NCI-H1694 treated with DMSO at 0.1 percent for 48 hours (cell line): ENCODE measurements at places on chromosomes 7 and 10.

- DNase-seq: no peak
Measured at GRCh38 chr10:106242301-106242700, 922.2 kb downstream of the SORCS1 start.

DNA sequence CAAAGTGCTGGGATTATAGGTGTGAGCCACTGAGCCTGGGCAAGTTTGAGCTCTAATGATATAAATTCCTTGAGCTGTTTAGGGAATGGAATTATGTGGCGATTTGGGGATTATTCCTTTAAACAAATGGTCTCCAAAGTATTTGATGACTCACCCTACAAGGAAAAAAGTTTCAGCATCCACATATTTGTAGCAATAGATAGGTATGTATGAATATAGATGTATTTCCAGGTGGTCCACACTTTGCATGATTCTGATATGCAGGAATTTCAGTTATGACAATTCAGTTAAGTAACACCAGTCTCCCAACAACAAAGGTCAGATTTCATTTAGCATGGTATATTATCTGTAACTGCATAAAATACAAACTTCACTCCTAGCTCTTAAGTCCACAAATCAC, 92.2 kb downstream of the ZNF248 start:
- no peak for DNase-seq

DNA sequence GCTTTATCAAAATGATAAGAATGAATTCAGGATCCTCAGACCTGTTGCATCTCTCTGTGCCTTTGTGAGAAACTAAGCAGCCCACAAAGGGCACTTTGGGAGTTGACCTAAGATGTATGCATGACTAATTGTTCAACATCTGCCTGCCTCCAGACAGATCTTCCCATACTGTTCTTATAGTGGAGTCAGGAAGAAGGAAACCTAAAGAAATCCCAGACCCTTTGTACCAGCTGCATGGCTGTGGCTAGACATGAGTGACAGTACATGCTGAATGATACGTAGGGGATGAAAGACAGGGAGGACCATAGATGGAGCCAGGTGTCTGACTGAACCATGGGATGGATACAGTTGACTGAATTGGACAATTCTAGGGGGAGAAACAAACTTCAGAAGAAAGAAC, 148.7 kb upstream of the PCGF5 start:
- DNase-seq: no peak

- DNase-seq: no peak
Measured at GRCh38 chr10:7194571-7194970, 216.3 kb downstream of the SFMBT2 start.

GRCh38 chr10:29119374-29119773, 169.5 kb upstream of the LYZL1 start:
- no peak for DNase-seq

DNA sequence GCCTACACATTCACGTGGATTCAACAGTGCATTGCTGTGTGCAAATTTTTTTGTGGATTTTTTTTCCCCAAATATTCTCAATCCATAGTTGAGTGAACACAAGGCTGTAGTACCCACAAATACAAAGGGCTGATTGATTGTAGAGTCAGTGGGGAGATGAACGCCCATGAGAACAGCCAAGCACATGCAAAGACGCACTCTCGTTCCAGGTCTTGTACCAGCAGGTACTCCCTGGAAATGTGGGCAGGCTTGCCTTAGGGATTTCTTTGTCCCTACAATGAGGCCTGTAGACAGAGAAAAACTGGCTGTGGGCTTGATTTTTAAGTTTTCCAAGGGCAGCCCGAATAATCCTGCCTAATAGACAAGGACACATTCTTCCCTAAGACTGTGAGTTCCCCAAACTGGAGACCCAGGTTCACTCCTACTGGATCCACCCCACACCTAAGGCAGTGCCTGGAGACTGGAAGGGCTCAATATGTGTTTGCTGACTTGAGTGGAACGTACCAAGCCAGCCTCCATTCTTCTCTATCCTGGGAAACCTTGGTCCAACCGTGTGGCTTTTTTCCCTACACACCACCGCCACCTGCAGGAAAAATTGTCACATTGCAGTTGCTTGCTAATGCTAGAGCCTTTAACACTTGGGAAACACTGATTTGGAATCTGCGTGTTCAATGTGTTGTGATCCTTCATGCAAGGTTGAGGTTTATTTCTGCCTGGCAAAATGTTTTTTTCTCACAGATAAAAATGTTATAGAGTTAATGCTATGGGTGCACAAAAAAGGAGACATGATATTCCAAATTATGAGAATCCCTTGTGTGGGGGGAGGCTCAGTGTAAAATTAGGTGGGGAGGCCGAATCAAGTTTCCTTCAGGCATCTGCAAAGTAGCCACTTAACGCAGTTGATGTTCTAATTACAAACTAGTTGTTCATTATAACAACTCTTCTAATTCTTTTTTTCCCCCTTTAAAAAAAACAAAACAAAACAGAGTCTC, 49.3 kb downstream of the PPP1R17 start:
- peak; percentile 87 for DNase-seq

DNA sequence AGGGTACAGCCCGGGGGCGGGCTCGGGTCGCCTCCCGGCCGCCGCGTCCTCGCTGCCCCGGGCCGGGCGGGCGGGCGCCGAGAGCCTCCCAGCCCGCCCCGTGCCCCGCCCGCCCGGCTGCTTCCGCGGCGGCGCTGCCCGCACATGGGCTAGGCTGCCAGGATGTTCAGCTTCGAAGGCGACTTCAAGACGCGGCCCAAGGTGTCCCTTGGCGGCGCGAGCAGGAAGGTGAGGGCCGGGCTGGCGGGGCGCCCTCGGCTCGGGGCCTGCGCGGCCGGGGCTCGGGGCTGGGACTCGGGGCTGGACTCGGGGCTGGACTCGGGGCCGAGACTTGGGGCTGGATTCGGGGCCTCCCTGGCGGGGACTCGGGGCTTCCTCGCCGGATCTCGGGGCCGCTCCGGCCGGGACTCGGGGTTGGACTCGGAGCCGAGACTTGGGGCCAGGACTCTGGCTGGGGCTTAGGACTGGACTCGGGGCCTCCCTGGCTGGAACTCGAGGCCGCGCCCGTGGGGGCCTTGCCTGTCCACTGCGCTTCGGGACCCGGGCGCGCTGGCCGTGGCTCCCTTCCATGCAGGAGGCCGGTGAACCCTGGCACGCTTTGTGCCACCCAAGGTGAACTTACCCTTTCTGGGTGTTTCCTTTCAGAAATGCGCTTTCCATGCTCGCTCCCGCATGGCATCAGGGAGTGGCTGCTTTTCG, 534 bp downstream of the UBE3C start:
- no peak for DNase-seq

DNA sequence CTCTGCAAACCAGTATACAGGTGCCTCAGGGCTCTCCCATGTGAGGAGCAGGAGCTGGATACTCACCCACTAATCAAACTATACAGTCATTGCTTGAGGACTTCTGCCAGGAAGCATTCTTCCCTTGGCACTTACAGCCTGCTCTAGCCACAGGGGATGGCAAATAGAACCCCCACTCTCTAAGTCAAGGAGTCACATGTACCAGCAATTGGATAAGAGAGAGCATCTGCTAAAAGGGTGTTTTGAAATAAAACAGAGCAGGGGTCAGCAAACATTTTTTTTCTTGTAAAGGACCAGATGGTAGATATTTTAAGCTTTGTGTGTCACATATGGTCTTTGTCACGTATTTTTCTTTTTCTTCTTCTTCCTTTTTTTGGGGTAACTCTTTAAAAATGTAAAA, 865.2 kb upstream of the GHITM start:
- DNase-seq: peak; percentile 23

DNA sequence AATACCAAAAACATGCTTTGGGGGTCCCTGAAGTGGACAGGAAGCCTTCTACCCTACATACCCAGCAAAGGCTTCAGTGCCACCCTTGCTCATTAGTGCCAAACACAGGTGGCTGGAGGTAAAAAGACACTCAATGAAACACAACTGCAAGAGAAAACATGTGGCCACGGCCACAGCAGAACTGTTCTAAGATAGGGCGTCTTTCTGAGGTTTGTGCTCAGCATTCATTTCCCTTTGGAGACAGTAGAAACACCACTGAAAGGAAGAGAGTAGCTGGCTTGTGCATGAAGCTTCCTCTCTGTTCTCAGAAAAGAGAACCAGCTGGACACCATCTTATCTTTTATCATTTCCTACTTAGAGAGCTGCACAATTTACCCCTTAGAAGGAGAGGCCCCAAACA, 143.0 kb downstream of the PLXNA4 start:
- no peak for DNase-seq

DNA sequence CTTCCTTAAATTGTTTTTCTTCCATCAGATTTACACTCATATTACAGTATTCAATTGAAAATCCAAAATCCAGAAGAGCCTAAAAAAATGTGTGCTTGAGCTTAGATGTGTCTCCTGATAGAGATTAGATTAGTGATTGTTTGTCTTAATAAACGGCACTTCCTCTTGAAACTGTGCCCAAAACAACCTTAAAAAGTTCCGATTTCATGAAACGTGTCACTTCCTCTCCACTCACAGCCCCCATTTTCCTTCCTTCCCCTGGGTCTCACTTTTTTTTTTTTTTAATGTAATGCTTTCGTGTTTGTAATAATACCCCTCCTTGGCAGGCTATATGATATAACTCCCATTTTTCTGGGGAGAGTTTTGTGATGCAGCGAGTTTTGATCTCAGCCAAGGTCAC, 114.8 kb upstream of the ADO start:
- no peak for DNase-seq

- DNase-seq: no peak
Measured at GRCh38 chr7:80440883-80441282, 71.0 kb downstream of the GNAT3 start.

DNA sequence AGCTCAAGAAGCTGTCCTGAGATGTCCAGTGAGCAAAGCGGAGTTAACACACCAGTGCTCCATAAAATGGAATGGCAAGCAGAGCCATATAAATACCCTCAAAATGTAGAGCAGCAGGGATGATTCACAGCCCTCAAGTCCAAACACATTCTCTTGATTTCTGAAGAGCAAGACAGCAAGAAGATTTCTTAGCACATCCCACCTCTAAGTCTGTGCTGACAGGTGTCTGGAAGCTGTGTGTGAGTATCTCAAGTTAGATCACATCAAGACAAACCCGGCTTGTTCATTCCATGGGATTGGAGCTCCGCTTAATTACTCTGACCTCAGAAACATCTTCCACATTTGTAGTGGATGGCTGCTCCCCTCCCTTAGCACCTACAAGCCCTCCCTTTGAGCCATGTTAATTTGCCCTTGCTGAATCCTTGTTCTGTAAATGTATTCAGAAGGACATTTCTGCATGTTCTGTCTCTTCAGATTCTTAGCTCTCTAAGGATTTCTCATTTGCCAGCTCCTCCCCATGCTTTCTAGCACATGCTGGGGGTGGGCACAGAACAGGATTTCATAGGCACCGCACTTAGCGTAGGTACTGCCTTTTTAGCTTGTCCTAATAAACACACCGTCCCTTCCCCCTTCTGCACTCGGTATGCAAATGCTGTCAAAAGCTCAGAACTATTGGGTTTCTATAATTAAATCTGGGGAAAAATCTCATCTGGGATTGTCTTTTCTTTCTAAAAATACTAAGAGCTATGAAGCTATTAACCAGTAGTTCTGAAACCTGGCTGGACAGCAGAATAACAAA, 112.7 kb downstream of the CPXM2 start:
- DNase-seq: no peak

- no peak for DNase-seq
Measured at GRCh38 chr7:7665031-7665430, 24.5 kb downstream of the UMAD1 start.

GRCh38 chr10:100516847-100517246, 2.8 kb downstream of the SEC31B start:
- DNase-seq: no peak

DNA sequence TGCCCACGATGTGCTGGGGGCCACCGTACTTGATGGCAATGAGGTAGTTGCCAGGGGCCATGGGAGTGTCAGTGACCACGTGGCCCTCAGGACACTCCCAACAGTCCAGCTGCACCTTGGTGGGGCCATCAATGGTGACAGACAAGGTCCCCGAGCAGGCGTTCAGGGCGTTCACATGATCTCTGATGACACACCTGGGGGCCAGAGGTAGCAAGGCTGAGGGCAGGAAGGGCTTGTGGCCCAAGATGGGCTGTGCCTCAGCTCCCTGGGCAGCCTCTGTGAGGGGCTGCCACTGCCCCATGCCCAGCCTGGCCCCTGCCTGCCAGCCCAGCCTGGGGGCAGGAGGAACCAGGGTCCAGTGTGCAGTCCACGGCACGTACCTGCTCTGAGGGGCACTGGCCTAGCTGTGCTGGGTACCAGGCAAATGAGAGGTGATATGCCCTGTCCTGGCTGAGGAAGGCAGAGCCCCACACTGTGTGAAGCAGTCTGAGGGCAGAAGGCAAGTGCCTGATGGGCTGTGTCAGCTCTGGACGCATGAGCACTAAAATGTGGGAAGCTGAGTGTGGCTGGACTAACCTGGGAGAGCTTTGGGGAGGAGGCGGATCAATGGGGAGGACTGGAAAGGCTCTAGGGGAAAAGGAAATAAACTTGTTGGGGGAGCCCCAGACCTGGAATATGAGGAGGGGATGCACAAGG, 3.5 kb upstream of the KCP start:
- DNase-seq: no peak

DNA sequence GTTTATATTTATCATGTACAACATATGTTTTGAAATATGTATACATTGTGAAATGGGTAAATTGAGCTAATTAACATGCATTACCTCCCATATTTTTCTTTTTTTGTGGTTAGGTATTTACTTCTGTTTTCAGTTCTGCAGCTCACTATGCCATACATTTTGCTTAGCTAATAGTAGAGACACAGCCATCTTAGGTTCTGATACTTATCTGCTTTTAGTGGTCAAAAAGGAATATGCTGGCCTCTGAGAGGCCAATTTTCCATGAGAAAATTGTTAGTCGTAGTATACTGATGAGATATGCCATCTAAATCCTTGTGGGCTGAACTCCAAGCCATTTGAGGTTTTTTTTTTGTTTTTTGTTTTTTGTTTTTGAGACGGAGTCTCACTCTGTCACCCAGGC, 31.0 kb downstream of the SGPL1 start:
- DNase-seq: no peak

DNA sequence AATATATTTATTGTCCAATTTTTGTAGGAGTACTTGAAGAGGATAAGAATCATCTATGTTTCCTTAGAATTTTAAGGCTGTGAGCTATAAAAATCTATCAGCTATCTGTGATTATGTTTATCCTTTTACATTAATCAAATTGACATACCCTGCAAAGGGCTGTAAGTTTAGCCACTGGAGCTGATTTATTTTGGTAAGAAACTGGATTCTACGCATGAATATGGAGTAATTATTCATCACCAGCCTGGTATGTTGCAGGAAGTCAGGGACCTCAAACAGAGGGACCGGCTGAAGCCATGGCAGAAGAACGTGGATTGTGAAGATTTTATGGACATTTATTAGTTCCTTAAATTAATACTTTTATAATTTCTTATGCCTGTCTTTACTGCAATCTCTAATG, 696.9 kb downstream of the DNAJB9 start:
- no peak for DNase-seq

DNA sequence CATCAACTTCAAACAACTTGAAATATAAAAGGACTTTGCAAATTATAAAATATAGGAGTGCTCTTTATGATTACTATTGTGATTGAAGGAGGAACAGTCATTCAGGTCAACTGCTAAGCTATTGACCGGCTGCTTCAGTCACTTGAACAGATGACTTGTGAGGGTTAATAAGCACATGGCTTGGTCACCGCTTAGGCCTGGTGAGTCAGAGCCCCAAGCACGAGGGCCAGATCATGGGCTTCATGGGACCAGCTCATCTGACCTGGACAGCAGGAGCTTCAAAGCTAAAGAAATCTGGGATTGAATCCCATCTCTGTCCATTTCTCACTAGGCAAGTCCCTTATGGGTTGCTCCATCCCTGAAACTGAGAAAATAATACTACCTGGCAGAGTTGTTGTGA, 60.4 kb upstream of the ADO start:
- DNase-seq: no peak
